Lower leg skin (tissue), 4 donors: ENCODE measurements at places on chromosomes 3 and 15. TPM values are rescaled to one million over a fixed set of nuclear protein-coding genes. Genes with fewer than 3 reads are reported as not detected.
A peak's percentile ranks its signal among the peaks of the same experiment; 100 is the strongest.

The GRAMD2A gene
- total RNA-seq: 5.9 TPM

The FURIN gene
- total RNA-seq: 159 TPM

The FGF12 gene
- not detected for total RNA-seq

The CLDN18 gene
- 0.13 TPM for total RNA-seq

The GABRA5 gene
- not detected for total RNA-seq

GRCh38 chr3:12954891-12955650 is 113.7 kb upstream of the RPL32 start:
- DNase-seq: peak; percentile 85

DNA sequence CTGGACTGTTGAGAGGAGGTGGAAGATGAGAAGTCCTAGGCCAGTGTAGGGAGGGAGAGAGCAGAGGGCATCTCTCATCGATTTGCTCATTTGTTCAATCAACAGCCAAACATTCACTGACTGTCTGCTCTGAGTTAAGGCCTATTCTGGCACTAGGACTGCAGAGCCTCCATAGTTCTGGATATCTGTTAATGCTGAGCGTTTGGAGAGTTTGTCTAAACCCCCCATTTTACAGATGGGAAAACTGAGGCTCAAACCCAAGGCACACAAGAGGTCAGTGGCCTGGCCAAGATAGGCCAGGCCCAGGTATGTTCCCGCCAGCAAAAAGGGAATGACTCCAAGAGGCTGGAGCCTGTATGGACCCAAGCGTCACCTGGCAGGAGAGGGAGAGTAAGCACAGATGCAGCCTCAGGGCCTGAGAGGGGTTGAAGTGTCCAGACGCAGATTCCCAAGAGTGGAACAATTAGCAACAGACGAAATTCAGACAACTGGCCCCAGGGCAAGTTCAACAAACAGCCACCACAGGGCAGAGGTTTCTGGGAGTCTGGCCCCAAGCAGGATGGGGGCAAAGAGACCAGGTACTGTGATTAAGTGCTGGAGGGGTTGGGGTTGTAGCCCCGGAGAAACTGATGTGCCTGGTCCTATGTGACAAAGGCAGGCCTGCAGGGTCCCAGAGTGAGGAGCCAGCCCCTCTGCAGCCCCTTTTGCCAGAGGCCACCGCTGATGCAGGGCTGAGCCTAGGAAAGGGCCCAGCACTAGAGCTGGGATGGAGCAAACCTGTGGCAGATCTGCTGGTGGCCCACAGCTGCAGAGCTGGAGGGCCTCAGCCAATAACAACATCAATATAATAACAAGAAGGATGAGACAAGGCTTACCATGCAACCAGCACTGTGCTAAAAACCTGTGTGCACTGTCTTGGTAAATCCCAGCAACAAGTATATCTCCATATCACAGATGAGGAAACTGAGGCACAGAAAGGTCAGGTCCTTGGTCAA is 245.1 kb upstream of the TLE3 start:
- DNase-seq: peak; percentile 69

- no peak for DNase-seq
These were observed 8.3 kb upstream of the LIPH start for GRCh38 chr3:185560676-185561075.

DNA sequence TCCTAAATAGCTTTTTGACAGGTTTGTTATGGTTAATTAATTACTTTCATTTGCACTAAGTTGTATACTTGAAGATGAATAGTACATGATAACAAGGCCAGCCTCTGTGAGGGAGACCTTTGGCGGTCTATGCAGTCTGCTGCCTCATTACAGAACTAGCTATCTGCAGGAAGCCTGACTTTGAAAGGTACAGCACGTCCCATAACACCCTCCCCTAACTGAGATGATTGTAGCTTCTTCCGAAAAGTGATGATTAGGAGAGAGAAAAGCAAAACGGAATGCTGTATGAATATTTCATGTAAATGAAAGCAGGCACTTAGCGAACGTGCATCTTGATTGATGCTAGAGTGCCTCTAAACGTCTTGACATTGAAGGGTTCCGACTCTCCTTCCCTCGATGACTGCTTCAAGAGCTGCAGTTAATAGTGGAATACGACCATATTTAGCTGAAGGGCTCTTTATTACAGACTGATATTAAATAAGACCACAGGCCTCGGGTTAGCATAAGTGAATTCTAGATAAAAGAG is 116.2 kb upstream of the TMCO5A start:
- no peak for DNase-seq

DNA sequence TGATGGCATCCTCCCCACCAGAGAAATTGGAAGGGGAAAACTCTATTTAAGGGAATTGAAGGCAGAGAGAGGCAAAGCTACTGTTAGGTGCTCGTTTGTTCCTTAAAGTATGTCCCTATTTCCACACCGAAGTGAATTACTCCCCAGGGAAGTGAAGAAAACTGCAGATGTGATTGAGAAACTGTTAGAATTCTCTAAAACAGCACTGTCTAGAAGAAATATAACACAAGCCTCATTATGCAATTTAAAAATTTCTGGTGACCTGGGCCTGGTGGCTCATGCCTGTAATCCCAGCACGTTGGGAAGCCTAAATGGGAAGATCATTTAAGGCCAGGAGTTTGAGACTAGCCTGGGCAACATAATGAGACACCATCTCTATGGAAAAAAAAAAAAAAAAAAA is 305.0 kb downstream of the SHQ1 start:
- DNase-seq: no peak

DNA sequence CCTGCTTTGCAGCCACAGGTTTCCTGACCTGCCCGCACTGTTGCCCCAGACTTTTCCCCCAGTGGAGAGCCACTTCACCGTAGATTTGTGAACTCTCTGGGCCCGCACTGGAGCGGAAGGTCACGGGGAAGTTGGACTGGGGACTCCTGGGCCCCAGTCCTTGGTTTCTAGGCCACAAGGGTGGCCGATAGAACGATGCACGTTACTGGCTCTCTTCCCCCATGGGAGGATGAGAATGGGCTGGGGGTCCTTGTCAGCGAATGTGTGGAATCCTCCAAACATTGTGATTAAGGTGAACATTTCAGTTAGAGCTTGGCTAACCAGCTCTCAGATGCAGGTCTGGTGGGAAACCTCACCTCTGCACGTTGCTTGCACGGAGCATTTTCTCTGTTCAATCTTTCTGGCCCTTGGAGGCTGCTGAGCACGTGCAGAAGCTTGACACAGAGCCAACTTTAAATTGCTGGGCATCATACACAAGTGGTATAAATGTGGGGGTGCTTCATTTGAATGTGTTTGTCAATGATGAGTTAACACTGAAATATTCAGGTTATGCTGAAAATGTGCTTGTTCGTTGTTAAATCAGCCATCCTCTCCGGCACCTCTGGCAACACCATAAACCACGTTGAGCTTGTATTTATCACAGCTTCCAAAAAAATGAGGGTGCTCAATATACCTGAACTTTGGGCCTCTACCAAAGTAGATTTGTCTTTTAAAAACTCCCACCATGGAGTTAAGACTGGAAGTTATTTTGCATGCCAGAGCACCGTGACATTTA is 976 bp downstream of the DIS3L start:
- peak; percentile 76 for DNase-seq

DNA sequence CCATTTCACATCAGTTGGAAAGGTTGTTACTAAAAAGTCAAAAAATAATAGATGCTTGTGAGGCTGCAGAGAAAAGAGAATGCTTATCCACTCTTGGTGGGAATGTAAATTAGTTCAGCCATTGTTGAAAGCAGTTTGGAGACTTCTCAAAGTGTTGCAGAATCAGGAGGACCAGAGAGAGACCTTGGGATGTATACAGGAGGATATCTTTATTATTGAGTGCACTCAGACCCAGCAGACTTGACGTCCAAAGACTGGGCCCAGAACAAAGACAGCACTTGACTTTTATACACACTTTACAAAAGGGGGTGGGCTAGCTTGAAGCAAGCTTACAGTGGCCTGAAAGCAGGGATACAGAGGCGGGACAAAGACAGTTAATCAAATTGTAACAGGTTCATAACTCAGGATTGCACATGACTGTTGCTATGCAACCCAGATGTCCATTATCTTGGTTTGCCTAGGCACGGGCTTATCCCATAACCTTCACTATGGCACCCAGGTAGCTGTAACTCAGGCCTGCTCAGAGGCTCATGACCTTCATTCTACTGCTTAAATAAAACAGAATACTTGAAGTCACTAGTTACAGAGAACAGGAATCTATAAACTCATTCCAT is 127.7 kb downstream of the SPATA16 start:
- no peak for DNase-seq

- no peak for DNase-seq
These were observed 627.2 kb downstream of the CADM2 start for GRCh38 chr3:85586018-85586417.

DNA sequence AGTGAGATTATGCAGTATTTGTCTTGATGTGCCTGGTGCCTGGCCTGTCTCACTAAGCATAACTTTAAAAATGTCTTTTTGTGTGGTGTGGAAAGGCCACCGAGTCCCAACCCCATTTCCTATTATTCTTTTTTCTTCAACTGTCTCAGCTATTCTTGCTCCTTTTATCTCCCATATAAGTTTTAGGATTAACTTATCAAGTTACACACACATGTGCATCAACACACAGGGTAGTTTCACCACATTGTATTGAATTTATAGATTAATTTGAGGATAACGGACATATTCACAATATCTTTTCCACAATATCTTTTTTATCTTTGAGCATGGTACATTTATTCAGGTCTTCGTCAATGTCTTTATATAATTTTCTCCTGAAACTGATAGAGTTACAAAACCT is 127.6 kb downstream of the RYR3 start:
- no peak for DNase-seq
